Ascending aorta (tissue), 2 donors: ENCODE measurements at places on chromosomes 6 and 20.

DNA sequence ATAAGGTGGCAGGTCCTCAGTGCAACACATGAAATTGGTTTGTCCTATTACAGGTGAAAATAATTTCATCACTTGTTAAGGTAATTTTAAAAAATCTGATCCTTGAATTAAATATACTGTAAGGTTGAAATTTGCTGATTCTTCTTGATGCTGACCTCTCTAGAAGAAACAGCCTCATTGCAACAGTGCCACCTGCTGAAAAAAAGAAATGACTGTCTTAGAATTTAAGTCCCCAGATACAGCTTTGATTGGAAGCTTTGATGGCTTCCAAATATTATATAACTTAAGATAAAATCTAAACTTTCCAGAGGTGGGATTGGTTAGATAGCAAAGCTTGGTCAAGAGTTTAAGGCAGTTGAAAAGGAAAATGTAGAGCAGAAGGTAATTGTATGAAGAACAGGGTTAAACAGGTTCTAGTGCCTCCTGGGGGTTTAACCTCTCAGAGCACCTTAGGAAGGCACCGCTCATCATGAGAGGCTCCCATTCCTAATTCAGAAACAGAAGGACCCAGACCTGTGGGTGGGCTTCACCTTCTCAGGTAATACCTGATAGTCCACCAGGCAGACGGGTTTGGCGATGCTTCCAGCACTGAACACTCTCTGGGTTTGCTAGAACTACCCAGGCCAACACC lies 401.0 kb downstream of the PAX1 start:
- no peaks in the 10 kb centered on the region for H3K36me3 ChIP-seq
- no peak for DNase-seq
- H3K27me3 ChIP-seq, result no peaks in the 10 kb centered on the region
- no peaks in the 10 kb centered on the region for H3K4me1 ChIP-seq
- H3K27ac ChIP-seq, result no peak overlapping the region
- H3K4me3 ChIP-seq, result no peak overlapping the region

GRCh38 chr6:39822846-39823815 lies 31.0 kb downstream of the DAAM2 start:
- H3K27me3 ChIP-seq, result no peaks in the 10 kb centered on the region
- H3K4me1 ChIP-seq, result peaks cover 64% of the 10 kb centered on the region
- H3K36me3 ChIP-seq, result no peaks in the 10 kb centered on the region
- H3K4me3 ChIP-seq, result no peak overlapping the region
- peak; percentile 81 for DNase-seq

DNA sequence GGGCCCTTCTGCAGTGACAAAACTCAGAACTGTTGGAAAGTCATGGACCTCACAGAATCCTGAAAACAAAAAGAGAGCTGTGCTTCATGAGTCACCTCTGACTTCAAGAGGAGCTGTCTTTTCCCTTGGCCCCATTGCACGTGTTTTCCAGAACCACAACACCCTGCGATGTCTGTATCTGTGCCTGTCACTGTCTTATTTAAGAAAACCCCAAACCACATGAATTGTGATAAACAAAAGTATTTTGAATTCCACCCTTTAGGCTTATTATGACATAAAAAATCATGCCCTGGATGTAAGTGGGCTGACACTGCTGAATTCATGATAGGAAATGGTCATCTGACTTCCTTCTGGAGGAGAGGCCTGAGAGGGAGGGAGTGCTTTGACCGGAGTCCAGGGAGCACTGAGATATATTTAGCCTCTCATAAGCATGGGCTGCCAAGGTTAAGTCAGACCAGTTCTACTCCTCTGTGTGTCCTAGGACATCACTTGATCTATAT lies 96.4 kb upstream of the DUSP22 start:
- no peaks in the 10 kb centered on the region for H3K27me3 ChIP-seq
- no peaks in the 10 kb centered on the region for H3K36me3 ChIP-seq
- DNase-seq, result no peak
- H3K27ac ChIP-seq, result no peak overlapping the region
- no peak overlapping the region for H3K4me3 ChIP-seq

DNA sequence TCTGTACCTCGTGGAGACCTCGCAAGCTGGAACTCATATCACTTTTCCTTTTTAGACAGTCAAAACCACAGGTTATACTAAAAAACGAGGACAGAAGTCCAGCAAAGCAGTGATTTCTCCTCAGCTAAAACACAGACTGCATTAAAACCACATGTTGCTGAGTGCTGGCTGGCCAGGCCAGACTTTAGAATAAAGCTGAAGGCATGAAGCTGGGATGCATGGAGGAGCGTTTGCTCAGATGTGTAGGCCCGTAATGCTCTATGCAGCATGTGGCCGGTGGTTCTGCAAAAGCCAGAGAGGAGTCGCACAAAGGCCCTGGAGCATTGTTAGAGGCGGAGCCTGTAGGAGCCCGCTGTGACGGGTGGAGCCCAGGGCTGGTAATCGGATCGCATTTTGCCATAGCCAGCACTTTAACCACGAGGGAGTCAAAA lies 83.6 kb downstream of the SMOC2 start:
- H3K27ac ChIP-seq, result peak overlapping the region; percentile 95
- H3K4me3 ChIP-seq, result no peak overlapping the region
- DNase-seq, result no peak
- H3K27me3 ChIP-seq, result no peaks in the 10 kb centered on the region

GRCh38 chr6:72712910-72713309 lies 91.0 kb downstream of the KCNQ5 start:
- H3K27ac ChIP-seq, result no peak overlapping the region
- no peaks in the 10 kb centered on the region for H3K36me3 ChIP-seq
- H3K27me3 ChIP-seq, result no peaks in the 10 kb centered on the region
- DNase-seq, result no peak
- H3K4me1 ChIP-seq, result no peaks in the 10 kb centered on the region

- H3K27me3 ChIP-seq, result no peaks in the 10 kb centered on the region
- H3K4me1 ChIP-seq, result no peaks in the 10 kb centered on the region
- H3K36me3 ChIP-seq, result no peaks in the 10 kb centered on the region
- DNase-seq, result no peak
Observed at GRCh38 chr6:137827977-137828810, 38.9 kb upstream of the TNFAIP3 start.

- H3K27ac ChIP-seq, result no peak overlapping the region
- no peaks in the 10 kb centered on the region for H3K36me3 ChIP-seq
- no peaks in the 10 kb centered on the region for H3K4me1 ChIP-seq
- H3K27me3 ChIP-seq, result no peaks in the 10 kb centered on the region
- DNase-seq, result no peak
Observed at GRCh38 chr6:53734473-53735299, 60.1 kb upstream of the LRRC1 start.

DNA sequence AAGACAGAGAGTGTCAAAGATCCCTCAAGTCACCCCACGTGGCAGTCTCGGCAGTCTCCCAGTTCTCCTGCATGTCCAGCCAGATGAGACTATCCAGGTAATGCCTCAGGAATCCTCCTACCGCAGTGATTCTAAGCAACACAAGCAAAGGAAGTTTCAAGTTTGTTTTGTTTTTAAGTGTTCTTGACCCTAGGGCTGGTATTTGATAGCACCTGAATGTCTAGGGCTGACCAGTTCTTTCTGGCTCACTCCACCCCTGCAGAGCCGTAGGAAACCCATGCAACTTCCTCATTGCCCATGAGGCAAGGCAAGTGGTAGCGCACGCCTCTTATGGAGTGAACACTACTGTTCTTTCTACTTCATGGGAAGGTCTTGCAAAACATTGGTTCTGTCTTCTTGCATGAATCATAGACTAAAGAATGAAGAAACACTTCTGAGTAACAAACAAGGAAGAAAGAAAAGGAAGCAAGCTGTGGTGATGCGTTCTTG lies 24.8 kb upstream of the FOXQ1 start:
- no peak overlapping the region for H3K27ac ChIP-seq
- H3K36me3 ChIP-seq, result no peaks in the 10 kb centered on the region
- H3K4me1 ChIP-seq, result no peaks in the 10 kb centered on the region
- DNase-seq, result no peak

- H3K4me3 ChIP-seq, result no peak overlapping the region
- no peak overlapping the region for H3K27ac ChIP-seq
- no peaks in the 10 kb centered on the region for H3K4me1 ChIP-seq
- no peak for DNase-seq
- no peaks in the 10 kb centered on the region for H3K27me3 ChIP-seq
- H3K36me3 ChIP-seq, result no peaks in the 10 kb centered on the region
Observed at GRCh38 chr6:162704001-162704400, 23.6 kb downstream of the PRKN start.

- H3K27ac ChIP-seq, result peak overlapping the region; percentile 35
- H3K27me3 ChIP-seq, result no peaks in the 10 kb centered on the region
- no peaks in the 10 kb centered on the region for H3K4me1 ChIP-seq
- H3K4me3 ChIP-seq, result no peak overlapping the region
- no peak for DNase-seq
- H3K36me3 ChIP-seq, result no peaks in the 10 kb centered on the region
Observed at GRCh38 chr6:18362058-18362561, 25.0 kb upstream of the RNF144B start.

- no peaks in the 10 kb centered on the region for H3K27me3 ChIP-seq
- no peak overlapping the region for H3K27ac ChIP-seq
- no peaks in the 10 kb centered on the region for H3K36me3 ChIP-seq
- H3K4me1 ChIP-seq, result no peaks in the 10 kb centered on the region
- no peak for DNase-seq
Observed at GRCh38 chr6:43468748-43469681, 8.4 kb upstream of the TJAP1 start.

GRCh38 chr6:160162030-160162566 lies 40.5 kb downstream of the SLC22A1 start:
- H3K36me3 ChIP-seq, result no peaks in the 10 kb centered on the region
- H3K4me3 ChIP-seq, result no peak overlapping the region
- no peak for DNase-seq
- H3K27ac ChIP-seq, result no peak overlapping the region
- no peaks in the 10 kb centered on the region for H3K4me1 ChIP-seq

DNA sequence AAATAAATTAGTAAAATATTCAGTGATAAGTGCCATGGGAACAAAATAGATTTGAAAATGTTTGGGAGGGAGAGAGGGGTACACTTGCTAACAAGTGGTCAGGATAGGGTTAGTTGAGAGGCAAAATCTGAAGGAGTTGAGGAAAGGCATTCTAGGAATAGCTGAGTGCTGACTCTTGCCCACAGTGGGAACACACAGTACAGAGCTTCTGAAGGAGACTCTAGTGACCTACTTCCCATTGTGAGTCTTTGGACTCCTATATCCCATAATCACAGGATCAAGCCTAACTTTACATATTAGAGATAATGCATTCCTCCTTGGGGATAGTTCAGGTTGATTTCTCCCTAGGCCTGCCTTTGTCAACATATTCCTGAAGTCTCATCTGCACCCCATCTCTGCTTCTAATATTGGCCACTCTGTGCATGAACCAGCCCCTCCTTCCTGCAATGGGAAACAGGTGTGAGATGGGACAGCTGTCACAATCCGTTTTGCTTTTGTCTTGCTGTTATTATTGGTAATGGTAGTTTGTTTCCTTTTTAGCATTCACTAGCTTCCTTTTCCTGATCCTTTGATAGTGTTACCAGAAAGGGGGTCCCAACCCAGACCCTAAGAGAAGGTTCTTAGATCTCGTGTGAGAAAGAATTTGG lies 2.6 kb upstream of the TRIM38 start:
- DNase-seq, result no peak
- H3K27ac ChIP-seq, result no peak overlapping the region
- no peak overlapping the region for H3K4me3 ChIP-seq
- no peaks in the 10 kb centered on the region for H3K27me3 ChIP-seq
- peaks cover 3% of the 10 kb centered on the region for H3K36me3 ChIP-seq

GRCh38 chr20:3027987-3028386 lies 15.4 kb upstream of the GNRH2 start:
- no peak overlapping the region for H3K27ac ChIP-seq
- peaks cover 66% of the 10 kb centered on the region for H3K36me3 ChIP-seq
- no peak overlapping the region for H3K4me3 ChIP-seq
- H3K4me1 ChIP-seq, result no peaks in the 10 kb centered on the region

DNA sequence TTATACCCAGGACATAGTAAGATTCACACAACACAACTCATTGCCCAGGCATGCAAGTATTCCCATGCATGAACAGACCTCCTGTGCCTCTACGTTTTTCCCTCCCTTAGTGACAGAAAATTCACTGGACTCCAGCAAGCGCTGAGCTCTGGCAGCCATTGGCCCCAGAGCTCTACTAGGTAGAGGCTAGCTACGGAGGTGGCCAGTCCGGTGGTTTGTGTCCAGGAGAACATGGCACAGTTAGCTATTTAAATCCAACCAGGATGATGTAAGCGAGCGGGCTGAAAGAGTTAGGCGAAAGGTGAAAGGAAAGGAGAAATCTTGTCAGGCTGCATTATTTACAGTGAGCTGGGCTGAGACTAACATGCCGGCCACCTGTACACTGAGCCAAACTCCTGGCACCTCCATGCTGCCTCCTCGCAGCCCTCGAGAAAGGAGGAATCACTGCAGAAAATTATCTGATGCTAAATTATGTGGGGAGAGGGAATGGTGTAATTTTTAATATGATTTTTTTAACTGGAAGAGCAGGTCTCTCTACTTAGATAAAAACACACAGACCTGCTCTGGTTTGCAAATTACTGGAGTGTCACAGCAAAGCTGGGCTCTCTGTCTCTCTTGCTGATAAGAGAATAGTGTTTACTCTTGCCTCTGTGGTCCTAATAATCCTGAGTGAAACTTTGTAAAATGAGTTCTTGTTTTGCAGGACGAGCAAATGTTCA lies 50.1 kb upstream of the ARMC2 start:
- H3K27ac ChIP-seq, result no peak overlapping the region
- H3K36me3 ChIP-seq, result no peaks in the 10 kb centered on the region
- no peak for DNase-seq
- no peak overlapping the region for H3K4me3 ChIP-seq

- H3K27me3 ChIP-seq, result no peaks in the 10 kb centered on the region
- no peak for DNase-seq
- H3K4me1 ChIP-seq, result no peaks in the 10 kb centered on the region
Observed at GRCh38 chr20:2741881-2742280, 49.3 kb downstream of the EBF4 start.

DNA sequence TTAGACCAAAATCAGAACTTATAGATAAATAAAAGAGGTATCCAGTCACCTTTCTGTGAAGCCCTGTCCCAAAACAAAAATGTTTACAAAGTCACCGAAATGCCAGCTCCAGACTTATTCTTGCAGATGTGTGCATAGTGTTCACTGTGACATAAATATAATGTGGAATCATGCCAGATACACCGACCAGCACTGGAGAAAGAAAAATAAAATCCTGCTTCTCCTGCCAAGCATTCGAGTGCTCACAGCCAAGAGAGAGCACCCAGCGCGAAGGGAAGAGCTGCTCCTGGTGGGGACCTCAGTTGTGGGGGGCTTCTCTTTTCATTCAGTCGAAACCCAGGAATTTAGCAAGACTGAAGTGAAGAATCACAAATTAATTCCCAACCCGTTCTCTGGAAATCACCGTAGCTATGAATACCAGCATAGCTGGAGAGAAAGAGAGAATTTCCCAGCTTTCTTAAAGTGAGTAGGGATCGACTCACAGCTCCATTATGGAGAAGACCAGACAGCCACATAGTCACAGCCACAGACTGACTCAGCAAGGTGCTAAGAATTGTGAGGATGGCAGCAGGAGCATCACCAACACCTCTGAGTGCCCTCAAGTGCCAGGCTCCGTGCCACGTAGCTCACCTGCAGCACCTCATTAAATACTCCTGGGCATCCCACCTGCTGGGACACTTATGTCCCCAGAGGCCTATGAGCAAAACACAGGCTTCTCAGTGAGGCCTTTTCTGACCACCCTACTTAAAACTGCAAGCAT lies 33.2 kb downstream of the BFSP1 start:
- H3K36me3 ChIP-seq, result no peaks in the 10 kb centered on the region
- no peak overlapping the region for H3K4me3 ChIP-seq
- H3K27me3 ChIP-seq, result no peaks in the 10 kb centered on the region
- no peak overlapping the region for H3K27ac ChIP-seq
- peaks cover 3% of the 10 kb centered on the region for H3K4me1 ChIP-seq
- DNase-seq, result no peak

- no peak for DNase-seq
- H3K27me3 ChIP-seq, result no peaks in the 10 kb centered on the region
- no peaks in the 10 kb centered on the region for H3K36me3 ChIP-seq
- no peak overlapping the region for H3K4me3 ChIP-seq
Observed at GRCh38 chr20:14446446-14446845, 109.0 kb upstream of the FLRT3 start.
